MCF 10A (cell line): ENCODE measurements at places on chromosomes 7 and 10.

DNA sequence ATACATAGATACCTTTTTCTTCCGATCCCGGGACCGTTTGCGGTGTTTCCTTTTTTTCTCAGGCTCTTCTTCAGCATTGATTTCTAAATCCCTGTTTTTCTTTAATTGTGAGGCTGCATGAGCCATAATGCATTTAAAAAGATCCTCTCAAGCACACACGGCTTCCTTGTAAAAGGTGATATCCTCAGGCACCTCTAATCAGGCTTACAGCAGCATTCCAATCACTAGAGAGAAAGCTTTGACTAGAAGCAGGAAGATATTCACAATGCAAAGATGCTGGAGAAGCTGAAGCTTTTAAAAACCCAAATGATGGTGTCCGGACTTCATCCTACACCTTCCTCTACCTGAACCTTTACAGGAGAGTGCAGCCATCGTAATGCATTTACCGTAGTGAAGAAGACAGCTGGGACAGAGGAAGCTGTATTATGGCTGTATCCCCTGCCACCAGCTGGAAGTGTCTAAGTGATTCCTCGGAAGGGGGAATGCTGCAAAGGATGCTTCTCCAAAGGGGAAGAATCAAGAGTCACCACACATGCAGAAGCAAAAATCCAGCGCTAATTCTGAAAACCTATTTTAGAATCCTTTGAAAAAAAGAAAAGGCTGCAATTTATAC lies at the start of gene ANK3:
ANK3 (minus strand) TSS at position 463 of the 613 bp plus-strand sequence; CDS start at position 126, 337 bp downstream.
- no peak for DNase-seq

DNA sequence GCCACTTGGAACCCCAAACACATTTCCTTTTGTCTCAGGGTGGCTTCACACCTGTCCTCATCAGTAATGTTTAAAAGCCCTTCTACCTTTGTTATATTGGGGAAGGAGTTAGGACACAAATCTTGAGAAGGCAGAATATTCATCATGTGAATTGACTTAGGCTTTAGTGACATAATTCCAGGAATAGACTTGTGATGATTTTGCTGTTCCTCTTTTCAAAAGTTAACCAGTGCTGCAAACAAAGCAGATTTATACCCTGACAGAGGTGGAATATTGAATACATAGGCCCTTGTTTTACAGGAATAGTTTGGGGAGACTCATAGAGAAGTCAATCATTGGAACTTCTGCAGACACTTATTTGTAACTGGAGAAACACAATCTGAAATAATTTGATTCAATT lies 27.0 kb downstream of the ZNF786 start:
- DNase-seq: no peak

DNA sequence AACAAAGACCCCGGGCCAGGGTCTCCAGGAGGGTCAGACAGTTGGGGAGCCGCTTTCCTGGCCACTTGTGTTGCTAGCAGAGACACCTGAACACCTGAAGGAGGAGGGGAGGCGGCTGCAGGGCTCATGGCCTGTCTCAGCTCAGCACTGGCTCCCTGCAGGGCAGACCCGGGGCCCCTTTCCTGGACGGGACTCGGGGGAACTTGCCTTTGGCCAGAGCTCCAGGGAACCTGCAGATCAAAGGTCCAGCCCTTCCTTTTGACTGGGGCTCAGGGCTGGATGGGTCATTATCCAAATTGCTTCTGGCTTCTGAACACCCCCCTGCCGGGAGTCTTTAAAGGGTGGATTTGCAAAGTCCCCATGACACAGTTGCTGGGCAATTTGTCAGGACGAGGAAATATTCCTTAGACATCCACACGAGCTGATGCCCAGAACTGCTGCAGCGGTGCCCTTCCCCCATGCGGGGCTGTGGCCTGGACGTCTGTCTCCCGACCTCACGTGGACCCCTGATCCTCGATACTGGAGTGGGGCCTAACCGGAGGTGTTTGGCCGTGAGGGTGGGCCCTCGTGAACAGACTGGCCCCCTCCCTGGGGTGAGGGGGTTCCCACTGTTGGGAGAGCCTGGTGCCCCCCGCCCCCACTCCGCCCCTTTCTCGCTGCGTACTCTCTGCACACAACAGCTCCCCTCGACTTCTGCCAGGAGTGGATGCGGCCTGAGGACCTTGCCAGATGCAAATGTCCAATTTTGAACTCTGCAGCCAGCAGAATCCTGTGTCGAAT lies 194.3 kb downstream of the ELFN1 start:
- no peak for DNase-seq

GRCh38 chr7:27875061-27875460 lies 135.1 kb downstream of the TAX1BP1 start:
- DNase-seq: no peak

- DNase-seq: no peak
Measured at GRCh38 chr10:17153321-17153720, 23.7 kb upstream of the CUBN start.

DNA sequence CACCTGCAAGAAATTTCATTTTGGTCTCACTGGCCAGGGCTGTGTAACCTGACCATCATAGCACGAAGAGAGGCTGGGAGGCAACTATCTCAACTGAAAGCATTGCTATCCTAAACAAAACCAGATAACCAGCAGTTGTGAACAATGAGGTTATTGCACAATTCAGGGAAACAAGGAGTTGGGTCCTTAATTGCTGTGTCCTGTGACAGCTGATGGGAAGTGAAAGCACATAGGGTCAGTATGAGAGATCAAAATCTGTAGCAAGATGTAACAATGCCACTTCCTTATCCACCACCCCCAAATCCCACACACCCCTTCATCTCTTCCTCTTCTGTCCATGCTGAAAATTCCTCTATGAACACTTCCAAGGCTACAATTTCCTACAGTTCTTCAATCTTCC lies 80.2 kb downstream of the HTR7 start:
- no peak for DNase-seq

GRCh38 chr7:95843286-95843685 lies 70.9 kb downstream of the DYNC1I1 start:
- DNase-seq: peak; percentile 17

- no peak for DNase-seq
Measured at GRCh38 chr7:121101621-121102020, 113.1 kb downstream of the CPED1 start.

DNA sequence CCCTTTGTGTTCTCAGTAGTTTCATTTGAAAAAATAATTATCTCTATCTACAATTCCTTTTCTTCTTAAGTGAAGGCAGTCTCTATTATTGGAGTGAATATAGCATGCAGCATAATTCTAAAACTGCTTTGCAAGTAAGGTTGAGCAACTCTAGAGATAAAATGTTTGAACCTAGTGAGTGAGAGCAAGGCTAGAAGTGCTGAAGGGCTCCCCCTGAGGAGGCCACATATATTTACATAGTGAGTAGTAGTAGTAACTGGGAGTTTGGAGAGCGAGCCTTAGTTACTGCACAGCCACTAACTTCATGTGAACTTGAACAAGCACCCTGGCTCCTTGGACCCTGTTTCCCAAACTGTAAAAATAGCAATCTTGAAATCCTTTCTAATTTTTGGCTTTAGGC lies 141.5 kb upstream of the DKK1 start:
- peak; percentile 8 for DNase-seq

DNA sequence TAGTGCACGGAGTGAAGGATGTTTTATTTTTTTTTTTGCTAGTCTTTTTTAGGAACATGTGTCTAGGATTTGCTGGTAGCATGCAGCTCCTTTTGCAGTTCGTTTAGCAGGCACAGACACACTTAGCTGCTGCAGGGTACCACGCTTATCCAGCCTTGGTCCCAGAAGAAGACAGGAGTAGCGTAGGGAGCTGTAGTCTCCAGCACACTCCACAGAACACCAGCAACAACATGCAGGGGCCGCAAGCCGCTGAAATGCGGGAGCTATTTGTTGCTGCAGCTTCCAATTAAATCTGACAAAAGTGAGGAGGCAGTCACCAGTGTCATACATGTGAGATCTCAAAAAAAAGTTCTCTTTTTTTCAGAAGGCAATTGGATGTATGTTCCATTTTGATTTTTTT lies 486.2 kb upstream of the KLF6 start:
- no peak for DNase-seq

DNA sequence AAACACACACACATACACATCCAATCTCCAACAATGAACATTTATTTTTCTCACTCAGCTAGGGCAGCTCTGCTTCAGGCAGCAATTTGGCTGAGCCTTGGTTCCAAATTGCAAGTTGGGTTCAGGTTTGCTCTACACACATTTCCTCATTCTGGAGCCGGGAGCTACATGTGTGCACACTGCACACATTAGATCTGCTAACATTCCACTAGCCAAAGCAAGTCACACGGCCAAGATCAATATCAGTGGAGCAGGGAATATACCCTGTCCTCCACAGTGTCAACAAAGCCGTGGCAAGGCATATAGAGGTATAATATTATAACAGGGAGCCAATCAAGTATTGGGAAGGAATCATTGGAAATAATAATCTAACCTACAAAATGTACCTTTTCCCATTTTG lies 57.5 kb upstream of the PPP1R3C start:
- no peak for DNase-seq

DNA sequence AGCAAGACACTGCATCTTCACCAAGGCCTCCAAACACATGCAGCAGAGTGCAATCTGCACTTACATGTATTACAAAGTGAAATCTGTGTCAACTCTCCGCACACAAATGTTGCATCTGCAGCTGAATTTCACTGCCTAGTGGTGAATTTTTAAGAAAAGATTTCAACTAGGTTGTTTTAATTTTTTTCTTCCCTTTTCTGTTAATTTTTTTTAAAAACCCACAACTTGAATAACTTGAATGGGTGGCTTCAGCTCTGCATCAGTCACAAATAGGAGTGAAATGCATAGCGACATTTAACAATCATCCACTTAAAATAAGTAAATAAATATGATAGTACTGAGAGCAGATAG lies 5.9 kb downstream of the HOXA13 start:
- no peak for DNase-seq

GRCh38 chr10:115141254-115141653 lies 48.1 kb downstream of the ATRNL1 start:
- DNase-seq: peak; percentile 27

DNA sequence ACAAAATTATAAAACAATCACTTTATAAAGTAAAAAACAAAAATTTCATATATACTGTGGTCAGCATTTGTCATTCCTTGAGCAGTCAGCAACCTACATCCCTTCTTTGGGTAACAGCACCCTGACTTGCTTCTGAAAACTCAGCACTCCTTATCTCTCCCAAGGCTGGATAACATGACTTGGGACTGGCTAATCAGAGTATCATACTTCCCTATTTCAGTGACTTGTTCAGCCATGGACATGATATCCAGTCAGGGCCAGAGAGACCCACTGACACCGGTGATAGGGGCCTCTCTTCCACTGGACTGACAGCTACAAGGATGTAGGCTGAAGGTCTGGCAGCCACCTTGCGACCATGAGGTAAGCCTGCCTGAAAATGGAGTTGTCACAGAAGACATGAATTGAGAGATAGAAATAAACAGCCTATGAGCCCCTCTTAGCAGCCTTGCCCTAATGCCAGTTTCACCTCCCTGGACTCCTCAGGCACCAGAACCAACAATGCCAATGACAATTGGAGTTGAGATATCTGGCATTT lies 84.4 kb upstream of the NEBL start:
- no peak for DNase-seq

- no peak for DNase-seq
Measured at GRCh38 chr10:88253-88652, 39.2 kb upstream of the TUBB8 start.

GRCh38 chr7:151059367-151060112 lies at the start of gene SLC4A2:
TSS of gene SLC4A2 (plus strand) at chr7:151059589. CDS start at chr7:151061988, 2,399 bp downstream.
- peak; percentile 70 for DNase-seq

DNA sequence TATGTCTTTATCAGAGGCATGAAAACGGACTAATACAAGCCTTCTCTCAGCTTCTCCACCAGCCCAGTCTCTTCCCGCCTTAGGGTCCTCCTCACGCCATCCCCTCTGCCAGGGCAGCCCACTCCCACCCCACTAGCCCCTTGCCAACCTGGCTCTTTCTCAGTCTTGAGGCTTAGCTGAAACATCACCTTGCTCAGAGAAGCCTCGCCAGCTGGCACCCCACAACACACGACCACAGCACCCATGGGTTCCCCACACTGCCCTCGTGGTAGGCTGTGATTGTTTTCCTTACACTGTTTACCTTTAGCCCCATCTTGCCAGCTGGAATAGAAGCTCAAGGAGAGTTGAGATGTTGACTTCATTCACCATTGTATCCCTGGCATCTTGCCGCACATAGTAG lies 44.4 kb downstream of the GPAM start:
- DNase-seq: no peak

GRCh38 chr7:119967221-119967620 lies 305.8 kb upstream of the KCND2 start:
- DNase-seq: no peak

GRCh38 chr7:27434756-27435400 lies 192.3 kb downstream of the EVX1 start:
- no peak for DNase-seq

DNA sequence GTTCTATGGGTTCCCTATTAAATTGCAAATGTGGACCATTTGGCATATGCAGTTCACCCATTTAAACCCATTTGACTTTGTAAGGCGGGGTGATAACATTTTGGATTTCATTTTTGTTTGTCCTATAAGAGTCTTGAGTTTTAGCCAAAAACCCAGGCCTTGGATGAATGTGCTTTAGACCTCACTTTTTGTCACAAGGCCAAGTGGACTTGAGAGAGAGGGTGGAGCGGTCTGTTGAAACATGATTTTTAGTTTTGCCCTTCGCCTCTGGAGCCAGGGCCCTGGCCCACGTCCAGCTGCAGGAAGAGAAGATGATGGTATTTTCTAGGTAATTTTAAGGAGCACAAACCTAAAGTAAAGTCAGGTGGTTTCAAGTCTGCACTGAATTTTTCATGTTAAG lies 260.1 kb downstream of the SLC25A13 start:
- DNase-seq: peak; percentile 75

GRCh38 chr7:37096341-37096740 lies 352.3 kb downstream of the ELMO1 start:
- DNase-seq: peak; percentile 93

DNA sequence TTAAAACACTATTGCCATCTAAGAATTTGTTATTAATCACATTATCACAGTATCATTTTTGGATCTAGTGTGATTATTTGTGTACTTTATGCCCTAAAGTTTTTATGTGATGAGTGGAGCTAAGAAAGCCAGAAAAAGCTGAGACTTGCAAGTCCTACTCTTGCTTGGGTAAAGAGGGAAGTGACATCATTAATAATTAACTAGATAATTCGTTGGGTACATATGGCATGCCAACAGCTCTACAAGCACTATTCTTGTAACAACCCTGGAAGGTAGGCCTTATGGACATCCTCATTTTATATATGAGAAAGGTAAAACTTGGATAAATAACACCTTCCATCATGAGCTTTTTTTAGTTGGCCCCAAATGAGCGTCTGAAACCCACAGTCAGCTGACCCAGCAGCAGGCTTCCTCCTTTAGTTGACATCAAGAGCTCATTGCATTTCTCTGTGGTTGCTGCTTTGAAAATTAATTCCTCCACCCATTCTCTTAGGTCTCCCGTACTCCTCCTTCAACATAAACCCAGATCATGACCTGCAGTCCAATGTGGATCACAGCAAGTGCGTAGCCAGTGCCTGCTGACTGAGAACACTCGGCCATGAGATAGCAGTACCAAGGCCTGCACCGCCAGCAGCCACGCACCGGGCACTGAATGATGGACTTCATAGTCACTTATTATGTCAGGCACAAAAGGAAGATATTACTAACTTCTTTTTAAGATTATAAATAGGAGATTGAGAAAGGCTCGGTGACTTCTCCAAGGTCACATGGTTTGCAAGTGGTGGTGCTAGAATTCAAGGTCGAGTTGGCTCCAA lies 292.0 kb upstream of the AOAH start:
- DNase-seq: no peak

GRCh38 chr10:33109788-33110469 lies 151.9 kb upstream of the ITGB1 start:
- no peak for DNase-seq

GRCh38 chr10:122494833-122495232 lies 33.5 kb downstream of the HTRA1 start:
- peak; percentile 97 for DNase-seq
